ENCODE measurements at places on chromosomes 12 and 14.

GRCh38 chr12:68785823-68786222, 22.2 kb upstream of the MDM2 start:
- no peak for DNase-seq

- DNase-seq: no peak
These were observed 4.9 kb downstream of the ZNF385A start for GRCh38 chr12:54379398-54380201.

- no peak for DNase-seq
These were observed 27.4 kb downstream of the PCNX1 start for GRCh38 chr14:70934502-70935134.

DNA sequence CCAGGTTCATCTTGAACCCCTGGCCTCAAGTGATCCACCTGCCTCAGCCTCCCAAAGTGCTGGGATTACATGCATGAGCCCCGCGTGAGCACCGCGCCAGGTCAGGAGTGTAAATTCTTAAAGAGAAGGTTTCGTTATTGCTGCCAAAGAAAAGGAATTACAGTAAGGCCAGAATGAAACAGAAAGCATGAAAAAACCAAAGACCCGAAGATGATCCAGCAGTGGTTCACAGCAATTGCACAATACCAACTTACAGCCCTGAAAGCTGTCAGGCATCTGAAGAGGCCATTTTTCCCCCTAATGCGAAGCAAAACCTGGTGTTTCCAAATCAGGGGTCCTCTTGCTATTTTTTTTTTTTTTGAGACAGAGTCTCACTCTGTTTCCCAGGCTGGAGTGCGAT, 10.3 kb downstream of the RBM23 start:
- DNase-seq: no peak

DNA sequence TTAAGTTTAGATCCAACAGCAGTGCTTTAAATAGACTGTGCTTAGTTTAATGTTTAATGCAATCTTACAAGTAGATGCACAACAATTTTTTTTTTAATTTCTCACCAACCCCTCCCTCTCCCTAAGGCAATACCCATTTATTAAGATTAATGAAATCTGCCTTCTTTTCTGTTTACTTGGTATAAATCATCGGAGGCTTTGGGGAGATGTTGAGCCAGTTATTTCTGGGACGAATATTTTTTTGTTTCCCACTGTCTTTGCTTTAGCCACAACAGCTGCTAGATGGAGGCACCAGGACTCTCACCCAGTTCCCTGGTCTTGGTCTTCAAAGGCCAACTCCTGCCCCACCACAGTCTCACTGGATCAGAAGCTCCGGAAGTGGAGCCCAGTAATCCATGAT, 113.4 kb downstream of the PLXNC1 start:
- DNase-seq: no peak

DNA sequence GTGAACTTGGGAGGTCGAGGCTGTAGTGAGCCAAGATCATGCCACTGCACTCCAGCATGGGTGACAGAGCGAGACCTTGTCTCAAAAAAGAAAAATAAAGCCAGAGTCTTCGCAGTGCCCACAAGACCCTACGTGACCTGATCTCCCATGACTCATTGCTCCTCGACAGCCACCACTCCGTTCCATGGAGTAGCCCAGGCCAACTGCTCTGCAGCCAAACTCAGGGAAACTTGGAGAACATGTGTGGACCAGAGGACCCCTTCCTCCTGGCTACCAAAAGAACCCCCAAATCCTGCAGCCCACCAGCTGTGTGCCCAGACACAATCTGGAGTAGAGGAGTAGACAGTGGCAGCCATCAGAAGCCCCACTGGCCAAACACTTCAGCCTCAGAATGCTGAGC, 32.1 kb upstream of the PPP2R5C start:
- no peak for DNase-seq

DNA sequence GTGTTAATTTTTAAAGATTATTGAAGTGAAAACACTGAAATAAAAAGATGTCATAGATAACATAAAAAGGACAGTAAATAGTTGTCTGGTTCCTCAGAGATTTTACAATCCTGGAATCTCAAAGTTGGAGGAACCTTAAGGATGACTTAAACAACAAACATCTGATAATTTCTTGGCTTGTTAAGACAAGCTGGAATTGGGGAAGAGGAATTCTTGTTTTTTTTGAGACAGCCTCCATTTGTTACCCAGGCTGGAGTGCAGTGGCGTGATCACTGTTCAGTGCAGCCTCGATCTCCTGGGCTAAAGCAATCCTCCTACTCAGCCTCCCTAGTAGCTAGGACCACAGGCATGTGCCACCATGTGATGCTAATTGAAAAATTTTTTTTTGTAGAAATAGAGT, 2.3 kb downstream of the ZNF410 start:
- DNase-seq: no peak

DNA sequence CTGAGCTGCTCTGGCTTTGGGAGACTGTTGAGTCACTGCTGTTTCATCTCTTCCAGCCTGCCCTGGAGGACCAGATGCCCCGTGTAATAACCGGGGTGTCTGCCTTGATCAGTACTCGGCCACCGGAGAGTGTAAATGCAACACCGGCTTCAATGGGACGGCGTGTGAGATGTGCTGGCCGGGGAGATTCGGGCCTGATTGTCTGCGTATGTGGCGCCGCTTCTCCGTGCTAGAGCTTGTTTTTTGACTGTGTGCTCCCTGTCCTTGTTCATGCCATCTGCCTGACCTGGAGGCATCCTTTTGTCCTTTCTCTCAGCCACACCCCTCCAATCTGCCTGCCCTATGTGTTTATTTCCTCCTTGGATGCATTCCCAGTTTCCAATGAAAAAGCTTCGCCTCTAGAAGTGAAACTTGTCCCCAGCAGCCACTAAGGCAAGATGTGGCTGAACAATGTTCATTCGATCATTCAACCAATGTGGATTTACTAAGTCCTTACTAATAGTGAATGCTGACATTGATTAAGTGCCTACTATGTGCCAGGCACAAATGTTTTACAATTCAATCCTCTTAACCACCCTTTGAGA, 98.6 kb downstream of the NT5DC3 start:
- DNase-seq: no peak
